ENCODE measurements at places on chromosomes 7 and 10.

GRCh38 chr10:126544565-126544964 is 125.9 kb downstream of the C10orf90 start:
- DNase-seq, result no peak

DNA sequence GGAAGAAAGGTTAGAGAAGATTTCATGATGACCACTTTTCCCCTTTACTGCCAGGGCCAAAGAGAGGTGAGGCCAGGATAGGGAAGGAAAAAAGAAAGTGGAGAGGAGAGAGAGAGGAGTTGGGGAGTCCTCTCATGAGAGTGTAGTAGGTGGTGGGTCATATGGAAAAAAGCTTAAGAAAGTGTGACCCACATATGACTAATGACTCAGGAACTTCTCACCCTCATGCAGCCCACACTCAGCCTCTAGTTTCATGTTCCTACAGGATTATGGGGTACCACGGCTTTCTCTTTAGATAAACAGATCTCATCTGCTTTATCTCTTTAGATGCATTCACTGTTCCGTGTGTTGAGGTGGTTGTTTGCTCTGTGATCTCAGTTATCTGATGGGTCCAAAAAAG is 462.5 kb upstream of the IGFBP3 start:
- DNase-seq, result no peak

DNA sequence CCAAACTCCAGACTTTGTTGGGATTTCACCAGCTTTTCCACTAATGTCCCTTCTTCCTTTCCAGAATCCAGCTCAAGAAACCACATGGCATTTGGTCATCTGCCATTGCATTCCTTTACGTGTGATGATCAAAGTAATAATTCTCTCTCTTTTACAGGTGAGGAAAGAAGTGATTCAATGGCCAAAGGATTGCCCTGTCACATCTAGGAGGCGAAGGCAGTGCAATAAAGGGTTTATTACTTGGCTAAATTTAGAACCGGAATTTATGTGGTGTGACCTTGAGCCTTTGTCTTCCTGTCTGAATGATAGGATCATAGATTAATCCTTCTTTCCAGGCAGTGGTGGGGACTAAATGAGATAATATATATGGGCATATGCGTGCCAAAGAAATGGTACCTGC is 58.3 kb upstream of the COBL start:
- DNase-seq, result no peak

- DNase-seq, result no peak
Measured at GRCh38 chr7:66202441-66202840, 2.7 kb upstream of the TPST1 start.

GRCh38 chr7:91191771-91192170 is 72.5 kb upstream of the FZD1 start:
- DNase-seq, result no peak

DNA sequence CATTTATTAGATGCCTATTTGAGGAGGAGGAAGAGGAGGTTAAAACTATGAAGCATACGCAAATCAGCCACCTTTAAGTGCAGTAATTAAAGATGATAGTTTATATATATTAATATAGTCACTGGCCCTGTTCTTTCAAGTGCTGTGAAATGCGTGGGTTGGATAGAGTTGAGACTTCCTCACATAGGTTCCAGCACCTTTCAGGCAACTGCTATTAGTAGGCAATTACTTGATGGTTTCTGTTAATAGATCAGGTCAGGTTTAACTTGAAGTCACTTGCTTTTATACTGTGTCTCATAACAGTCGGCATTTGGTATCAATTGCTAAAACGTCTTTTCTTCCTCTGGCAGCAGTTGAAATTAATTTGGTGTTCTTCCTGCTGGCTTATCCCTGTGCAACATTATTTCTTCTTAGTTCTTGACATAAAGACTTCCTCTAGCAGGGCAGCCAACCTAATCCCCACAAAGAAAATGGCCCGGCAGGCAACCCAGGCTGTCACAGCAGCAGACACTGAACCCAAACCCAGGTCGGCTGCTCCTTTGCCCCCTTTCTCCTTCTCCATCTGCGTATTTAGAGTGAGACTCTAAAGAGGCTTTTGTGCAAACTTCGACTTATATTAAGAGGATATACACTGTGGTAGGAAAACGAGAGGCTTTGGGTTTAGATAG is 35.3 kb upstream of the BET1 start:
- DNase-seq, result no peak

- no peak for DNase-seq
Measured at GRCh38 chr7:49091089-49091488, 166.7 kb downstream of the CDC14C start.

All from dorsolateral prefrontal cortex (tissue), 122 donors.